ENCODE measurements at places on chromosomes 5 and 9.

GRCh38 chr5:96327722-96328121 lies 105.3 kb downstream of the PCSK1 start:
- DNase-seq: no peak

DNA sequence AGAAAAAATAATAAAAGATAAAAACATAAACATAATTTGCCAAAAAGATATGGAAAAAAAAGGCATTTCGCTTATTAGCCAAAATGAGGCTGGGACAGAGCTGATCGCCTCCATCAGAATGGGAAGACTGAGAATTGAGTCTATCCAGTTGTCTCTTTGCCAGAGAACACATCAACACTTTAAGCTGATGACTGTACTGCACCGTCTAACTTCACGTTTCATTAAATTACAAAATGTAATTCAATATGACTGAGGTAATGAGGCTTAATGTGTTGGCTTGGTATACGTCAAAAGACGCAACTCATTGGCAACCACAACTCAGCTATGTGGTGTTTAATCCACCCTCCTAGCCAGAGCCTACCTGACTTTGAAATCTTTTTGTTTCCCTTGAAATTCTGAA lies 462.7 kb upstream of the CD180 start:
- no peak for DNase-seq

GRCh38 chr5:87278590-87279100 lies 11.0 kb downstream of the RASA1 start:
- no peak for DNase-seq

GRCh38 chr5:151227918-151228447 lies 4.1 kb upstream of the CCDC69 start:
- no peak for DNase-seq

DNA sequence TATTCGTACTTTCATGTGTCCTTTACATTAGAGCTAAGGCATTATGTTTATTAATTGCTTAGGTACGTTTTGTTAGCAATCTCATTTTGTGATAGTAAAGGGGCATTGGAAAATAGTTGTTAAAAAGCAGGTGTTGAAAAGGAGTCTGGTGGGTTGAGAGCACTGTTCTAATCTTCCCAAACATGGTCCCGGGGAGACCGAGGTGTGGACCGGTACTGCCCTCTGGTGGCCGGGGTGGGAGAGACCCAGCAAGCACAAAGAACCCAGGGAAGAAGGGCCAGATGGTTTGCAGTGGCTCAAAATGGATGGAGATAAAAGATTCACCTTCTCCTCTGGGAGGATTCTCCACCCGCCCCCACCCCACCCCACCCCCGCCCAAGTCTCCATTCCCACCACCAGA lies 26.1 kb downstream of the IDNK start:
- DNase-seq: peak; percentile 30

- DNase-seq: no peak
Measured at GRCh38 chr5:45508135-45508534, 188.0 kb downstream of the HCN1 start.

- DNase-seq: no peak
Measured at GRCh38 chr9:123457583-123457982, 101.6 kb downstream of the CRB2 start.

- no peak for DNase-seq
Measured at GRCh38 chr9:116632990-116633838, 53.9 kb upstream of the TRIM32 start.

All from NCI-H774 (cell line).